ENCODE measurements at places on chromosomes 5 and 9. TPM values are rescaled to one million over a fixed set of nuclear protein-coding genes. Genes with fewer than 3 reads are reported as not detected.

Gene HAVCR2
- total RNA-seq = 0.15 TPM

DNA sequence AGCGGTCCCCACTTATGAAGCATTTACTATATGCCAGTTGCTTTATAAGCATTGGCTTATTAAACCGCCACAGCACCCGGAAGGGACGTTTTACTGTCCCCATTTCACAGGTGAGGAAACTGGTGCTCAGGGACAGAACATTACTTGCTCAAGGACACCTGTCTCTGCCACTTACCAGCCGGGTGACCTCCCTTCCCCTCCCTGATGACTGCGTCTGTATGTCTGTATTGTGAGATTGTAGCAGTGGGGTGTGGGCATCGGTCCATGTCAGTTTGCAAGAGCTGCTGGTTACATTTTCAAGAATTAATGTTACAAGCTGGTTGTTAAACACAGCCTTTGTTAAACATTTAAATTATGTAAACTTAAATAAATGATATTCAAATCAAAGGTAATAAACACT is 77.6 kb upstream of the LMX1B start:
- H3K27ac ChIP-seq = no peak overlapping the region
- H3K27me3 ChIP-seq = peaks cover 8% of the 10 kb centered on the region
- no peak overlapping the region for H3K4me3 ChIP-seq
- no peaks in the 10 kb centered on the region for H3K36me3 ChIP-seq
- peaks cover 7% of the 10 kb centered on the region for H3K4me1 ChIP-seq

DNA sequence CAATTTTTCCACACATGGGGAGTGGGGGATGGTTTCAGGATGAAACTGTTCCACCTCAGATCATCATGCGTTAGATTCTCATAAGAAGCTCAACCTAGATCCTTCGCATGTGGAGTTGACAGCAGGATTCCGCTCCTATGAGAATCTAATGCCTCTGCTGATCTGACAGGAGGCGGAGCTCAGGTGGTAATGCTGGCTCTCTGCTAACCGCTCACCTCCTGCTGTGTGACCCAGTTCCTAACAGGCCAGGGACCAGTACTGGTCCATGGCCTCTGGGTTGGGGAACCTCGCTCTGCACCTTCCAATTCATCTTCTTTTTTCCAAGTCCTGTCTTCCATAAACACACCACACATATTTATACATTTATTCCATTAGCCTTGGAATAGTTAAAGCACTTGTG is 33.0 kb downstream of the POU5F2 start:
- peaks cover 4% of the 10 kb centered on the region for H3K27me3 ChIP-seq
- H3K4me3 ChIP-seq = no peak overlapping the region
- H3K4me1 ChIP-seq = no peaks in the 10 kb centered on the region
- no peak overlapping the region for H3K27ac ChIP-seq

DNA sequence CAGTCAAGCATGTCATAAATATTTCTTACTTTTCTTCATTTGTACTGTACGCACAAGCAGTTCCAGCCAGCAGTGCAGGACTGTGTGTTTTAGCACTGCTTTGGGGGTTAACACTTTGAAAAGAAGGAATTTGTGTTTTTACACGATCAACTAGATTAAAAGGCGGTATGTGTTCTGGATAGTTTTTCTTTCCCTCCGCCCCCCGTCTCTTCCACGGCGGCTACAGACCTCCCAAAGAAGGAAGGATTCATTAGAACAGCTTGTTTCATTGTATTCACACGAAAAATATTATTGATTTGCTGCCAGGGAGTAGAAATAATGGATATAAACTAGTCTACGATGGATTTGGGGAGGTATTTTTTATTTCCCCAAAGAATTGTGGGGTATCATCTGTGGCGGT is 336.8 kb upstream of the RFX3 start:
- no peak for DNase-seq
- H3K36me3 ChIP-seq = no peaks in the 10 kb centered on the region
- no peak overlapping the region for H3K4me3 ChIP-seq
- H3K27me3 ChIP-seq = peaks cover 2% of the 10 kb centered on the region
- H3K4me1 ChIP-seq = no peaks in the 10 kb centered on the region

DNA sequence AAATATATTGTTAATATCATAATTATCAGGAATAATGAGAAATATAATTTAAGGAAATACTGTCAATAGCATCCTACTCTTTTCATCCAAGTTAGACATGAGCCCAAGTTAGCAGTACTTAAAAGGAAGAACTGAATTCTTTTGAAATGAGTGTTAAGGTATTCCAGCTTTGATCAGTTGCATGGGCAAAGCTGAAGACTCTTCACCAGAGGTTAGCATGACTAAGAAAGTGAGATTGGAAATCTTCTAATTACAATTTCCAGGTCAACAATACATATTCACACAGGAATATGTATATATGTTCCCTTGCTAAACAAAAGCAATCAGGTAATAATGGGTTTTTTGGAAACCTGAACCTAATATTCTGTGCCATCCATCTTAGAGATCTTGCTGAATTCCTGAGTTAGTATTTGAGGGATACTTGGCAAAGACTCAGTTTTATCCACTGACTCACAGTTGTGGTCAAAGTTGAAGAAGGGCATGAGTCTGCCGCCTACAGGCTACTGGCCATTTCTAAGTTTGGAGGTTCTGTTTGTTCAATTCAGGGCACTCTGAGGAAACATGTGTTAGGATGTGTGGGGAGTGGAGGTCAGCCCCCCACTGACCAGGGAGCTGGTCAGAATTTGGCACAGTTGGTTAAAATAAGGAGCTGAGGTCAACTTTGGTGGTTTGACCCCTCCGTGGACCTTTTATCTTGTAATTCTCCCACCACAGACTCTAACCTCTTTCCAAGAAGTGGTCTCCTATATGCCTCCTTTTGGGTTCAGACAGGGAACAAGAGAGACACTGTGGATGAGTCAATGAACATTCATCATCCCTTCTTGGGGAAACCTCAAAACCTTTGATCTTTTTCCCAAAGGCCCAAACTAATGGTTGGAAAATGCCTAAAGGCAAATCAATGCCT is 118.3 kb downstream of the PIK3R1 start:
- H3K36me3 ChIP-seq = no peaks in the 10 kb centered on the region
- no peaks in the 10 kb centered on the region for H3K27me3 ChIP-seq
- H3K4me3 ChIP-seq = no peak overlapping the region
- no peak overlapping the region for H3K27ac ChIP-seq
- DNase-seq = no peak

DNA sequence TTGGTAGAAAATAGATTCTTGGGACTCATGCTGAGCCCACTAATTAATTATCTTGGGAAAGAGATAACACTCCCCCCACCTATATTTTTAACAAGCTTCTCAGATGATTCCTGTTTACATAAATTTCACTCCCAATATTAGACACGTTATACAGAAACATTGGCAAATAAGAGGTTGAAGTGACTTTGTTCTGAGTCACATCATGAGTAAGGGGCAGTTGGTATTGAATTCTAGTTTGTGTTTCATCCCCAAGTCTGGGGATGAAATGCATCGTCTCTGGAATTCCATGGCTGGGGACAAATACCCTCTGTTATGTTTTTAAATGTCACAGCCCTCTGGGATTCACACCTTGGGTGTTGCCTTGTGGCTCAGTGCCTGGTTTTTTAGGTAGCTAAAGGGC is 41.0 kb downstream of the BASP1 start:
- no peak overlapping the region for H3K27ac ChIP-seq
- no peak for DNase-seq
- no peaks in the 10 kb centered on the region for H3K4me1 ChIP-seq
- H3K4me3 ChIP-seq = no peak overlapping the region
